ENCODE measurements at places on chromosomes 13 and 19.

- no peak overlapping the region for H3K27ac ChIP-seq
- H3K4me3 ChIP-seq, result no peak overlapping the region
- H3K27me3 ChIP-seq, result no peaks in the 10 kb centered on the region
Measured at GRCh38 chr13:74758188-74758587, 624.0 kb upstream of the KLF12 start.

GRCh38 chr13:113408562-113408961, 44.6 kb upstream of the GRTP1 start:
- H3K4me3 ChIP-seq, result no peak overlapping the region
- H3K27ac ChIP-seq, result no peak overlapping the region
- H3K36me3 ChIP-seq, result no peaks in the 10 kb centered on the region
- H3K4me1 ChIP-seq, result no peaks in the 10 kb centered on the region

DNA sequence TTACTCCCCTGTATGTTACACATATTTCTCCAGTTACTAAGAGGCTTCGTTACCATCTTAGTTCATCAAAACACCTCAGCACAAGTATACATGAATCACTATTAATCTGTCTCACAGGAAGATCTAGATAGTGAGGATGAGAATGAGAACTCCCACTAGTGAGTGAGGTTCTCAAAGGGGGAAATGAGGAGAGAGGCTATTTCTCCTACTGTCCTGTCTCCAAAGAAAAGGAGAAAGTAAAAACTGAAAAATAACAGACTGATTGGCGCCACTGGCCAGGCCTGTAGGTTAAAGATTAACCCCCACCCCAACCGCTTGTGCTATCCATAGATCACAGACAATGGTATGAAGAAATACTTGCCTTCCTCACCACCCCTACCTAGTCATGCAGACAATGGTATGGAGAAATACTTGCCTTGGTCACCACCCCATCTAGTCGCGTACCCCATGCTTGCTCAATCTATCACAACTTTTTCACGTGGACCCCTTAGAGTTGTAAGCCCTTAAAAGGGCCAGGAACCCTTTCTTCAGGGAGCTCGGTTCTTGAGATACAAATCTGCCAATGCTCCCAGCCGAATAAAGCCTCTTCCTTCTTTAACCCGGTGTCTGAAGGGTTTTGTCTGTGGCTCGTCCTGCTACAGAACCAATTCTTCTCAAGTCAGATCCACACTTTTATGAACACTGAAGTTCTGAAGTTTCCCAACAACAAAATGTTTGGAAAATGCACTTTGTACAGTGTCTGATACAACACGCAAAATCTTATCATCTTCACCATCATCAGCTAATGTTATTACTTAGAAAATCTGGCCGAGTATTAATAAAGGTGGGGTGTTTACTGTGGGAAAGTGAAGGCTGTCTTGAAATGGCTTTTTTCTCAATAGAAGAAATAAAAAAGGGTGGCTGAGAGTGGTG, 598.1 kb downstream of the UQCRFS1 start:
- H3K27ac ChIP-seq, result no peak overlapping the region
- no peak for DNase-seq
- no peaks in the 10 kb centered on the region for H3K36me3 ChIP-seq
- H3K4me1 ChIP-seq, result no peaks in the 10 kb centered on the region

DNA sequence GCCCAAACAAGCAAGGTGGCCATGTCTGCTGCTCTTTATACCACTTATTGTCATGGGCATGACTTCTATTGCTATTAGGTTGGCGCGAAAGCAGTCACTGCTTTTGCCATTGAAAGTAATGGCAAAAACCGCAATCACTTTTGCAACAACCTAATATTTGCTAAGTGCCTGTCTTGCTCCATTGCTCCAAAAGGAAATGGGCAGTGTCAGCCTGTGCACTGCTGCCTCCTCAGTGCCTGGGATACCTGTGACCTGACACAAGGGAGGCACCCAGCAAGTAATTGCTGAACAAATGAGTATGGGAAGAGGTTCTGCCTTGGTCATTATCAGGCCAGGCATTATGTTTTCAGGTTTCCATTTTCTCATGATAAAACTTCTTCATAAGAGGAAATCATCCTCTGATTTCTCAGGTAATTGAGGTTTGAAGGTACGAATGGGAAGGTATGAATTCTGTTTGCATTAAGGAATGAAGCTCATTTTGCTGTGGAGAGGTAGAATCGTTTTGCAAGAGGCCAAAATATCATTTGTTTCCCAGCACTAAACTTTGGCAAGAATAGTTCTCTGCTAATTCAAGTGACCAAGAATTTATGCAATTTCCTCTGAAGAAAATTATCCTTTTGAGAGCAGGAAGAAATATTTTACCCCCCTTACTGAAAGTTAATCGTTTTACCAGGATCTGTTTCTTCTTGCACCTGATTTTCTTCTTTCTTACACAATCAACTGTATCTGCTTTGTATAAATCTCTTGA, 128.4 kb upstream of the SPRY2 start:
- no peak overlapping the region for H3K4me3 ChIP-seq
- H3K27ac ChIP-seq, result peak overlapping the region; percentile 90
- no peaks in the 10 kb centered on the region for H3K36me3 ChIP-seq
- H3K4me1 ChIP-seq, result peaks cover 9% of the 10 kb centered on the region
- no peaks in the 10 kb centered on the region for H3K27me3 ChIP-seq

GRCh38 chr19:44748426-44749254, at the start of gene BCL3:
Gene BCL3 (plus strand): TSS chr19:44748708. CDS start chr19:44748791, 83 bp downstream.
- no peaks in the 10 kb centered on the region for H3K4me1 ChIP-seq
- DNase-seq, result peak; percentile 91
- H3K36me3 ChIP-seq, result no peaks in the 10 kb centered on the region
- H3K4me3 ChIP-seq, result peak within 1 kb of the TSS; percentile 90

GRCh38 chr13:24147570-24147963, 13.0 kb upstream of the SPATA13 start:
- DNase-seq, result no peak
- H3K4me1 ChIP-seq, result no peaks in the 10 kb centered on the region
- no peaks in the 10 kb centered on the region for H3K36me3 ChIP-seq
- no peak overlapping the region for H3K4me3 ChIP-seq
- no peak overlapping the region for H3K27ac ChIP-seq
- H3K27me3 ChIP-seq, result no peaks in the 10 kb centered on the region

GRCh38 chr19:7236153-7236552, 58.1 kb downstream of the INSR start:
- no peak for DNase-seq
- H3K4me3 ChIP-seq, result no peak overlapping the region
- no peaks in the 10 kb centered on the region for H3K36me3 ChIP-seq
- H3K4me1 ChIP-seq, result no peaks in the 10 kb centered on the region

GRCh38 chr13:25675060-25675459, 303.3 kb downstream of the ATP8A2 start:
- H3K4me3 ChIP-seq, result no peak overlapping the region
- H3K36me3 ChIP-seq, result no peaks in the 10 kb centered on the region
- no peaks in the 10 kb centered on the region for H3K4me1 ChIP-seq
- H3K27me3 ChIP-seq, result no peaks in the 10 kb centered on the region

DNA sequence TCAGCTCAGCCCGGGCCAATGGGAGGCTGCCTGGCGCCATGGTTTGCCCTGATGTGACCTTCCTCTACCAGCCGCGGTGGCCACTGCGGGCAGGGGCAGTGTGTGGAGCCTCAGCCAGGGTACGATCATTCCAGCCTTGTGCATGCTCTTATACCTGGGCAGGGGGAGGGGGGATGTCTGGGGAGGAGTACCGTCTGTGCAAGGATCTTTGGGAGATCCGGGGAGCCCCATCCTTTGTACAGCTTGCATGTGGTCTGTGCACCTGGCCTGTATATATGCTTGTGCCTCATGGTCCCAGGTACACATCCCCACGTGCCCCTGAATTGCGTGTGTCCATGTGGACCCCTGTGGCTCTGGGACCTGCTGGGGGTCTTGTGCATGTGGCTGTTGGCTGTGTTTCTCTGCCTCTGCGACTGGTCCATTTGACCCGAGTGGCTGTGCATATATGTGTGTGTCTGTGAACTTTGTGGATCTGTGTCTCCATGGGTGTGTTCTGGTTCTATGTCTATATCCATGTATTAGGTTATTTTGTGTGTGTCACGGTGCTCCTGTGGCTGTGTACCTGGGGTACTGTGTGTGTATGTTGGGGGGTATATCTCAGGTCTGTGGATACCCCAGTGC, 12.8 kb upstream of the NANOS3 start:
- no peak overlapping the region for H3K4me3 ChIP-seq
- peak overlapping the region; percentile 36 for H3K27ac ChIP-seq
- H3K27me3 ChIP-seq, result no peaks in the 10 kb centered on the region
- no peak for DNase-seq

DNA sequence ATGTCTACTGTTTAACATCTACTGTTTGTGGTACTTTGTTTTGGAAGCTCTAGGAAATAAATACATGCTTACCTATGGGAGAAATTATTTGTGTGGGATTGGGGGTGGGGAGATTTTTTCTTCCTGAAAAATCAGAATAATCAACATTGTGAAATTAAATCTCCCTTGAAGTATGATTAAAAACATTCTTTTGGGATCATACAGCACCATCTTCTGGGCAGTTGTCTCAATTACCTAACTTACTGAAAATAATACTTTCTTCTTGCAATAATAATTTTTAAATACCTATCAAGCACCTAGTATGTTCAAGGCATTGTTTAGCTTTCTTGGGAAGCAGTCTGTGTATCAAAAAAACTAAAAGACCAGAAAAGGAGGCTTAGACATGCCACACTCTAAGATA, 576.5 kb upstream of the ARGLU1 start:
- H3K27me3 ChIP-seq, result no peaks in the 10 kb centered on the region
- no peak overlapping the region for H3K27ac ChIP-seq
- H3K4me3 ChIP-seq, result no peak overlapping the region
- no peak for DNase-seq

DNA sequence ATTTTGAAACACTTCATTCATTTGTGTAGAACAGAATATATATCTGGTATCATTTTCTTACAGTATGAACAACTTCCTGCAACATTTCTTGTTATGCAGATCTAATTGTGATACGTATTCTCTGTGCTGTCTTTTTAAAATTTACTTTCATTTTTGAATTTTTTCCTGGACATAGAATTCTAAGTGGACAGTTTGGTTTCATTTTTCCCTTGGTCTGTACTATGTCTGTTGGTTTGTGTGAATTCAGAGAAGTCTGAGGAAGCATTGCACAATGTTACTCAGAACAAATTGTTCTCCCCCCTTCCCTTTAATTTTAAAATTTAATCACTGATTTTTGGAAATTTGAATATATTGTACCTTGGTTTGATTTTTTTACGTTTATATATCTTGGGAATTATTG, 352.5 kb upstream of the PCDH20 start:
- H3K27me3 ChIP-seq, result no peaks in the 10 kb centered on the region
- H3K27ac ChIP-seq, result no peak overlapping the region
- H3K4me1 ChIP-seq, result no peaks in the 10 kb centered on the region
- H3K4me3 ChIP-seq, result no peak overlapping the region
- no peak for DNase-seq
- no peaks in the 10 kb centered on the region for H3K36me3 ChIP-seq

- H3K27me3 ChIP-seq, result no peaks in the 10 kb centered on the region
- H3K4me1 ChIP-seq, result no peaks in the 10 kb centered on the region
- no peak overlapping the region for H3K4me3 ChIP-seq
Measured at GRCh38 chr19:29492769-29493168, 33.0 kb upstream of the VSTM2B start.

DNA sequence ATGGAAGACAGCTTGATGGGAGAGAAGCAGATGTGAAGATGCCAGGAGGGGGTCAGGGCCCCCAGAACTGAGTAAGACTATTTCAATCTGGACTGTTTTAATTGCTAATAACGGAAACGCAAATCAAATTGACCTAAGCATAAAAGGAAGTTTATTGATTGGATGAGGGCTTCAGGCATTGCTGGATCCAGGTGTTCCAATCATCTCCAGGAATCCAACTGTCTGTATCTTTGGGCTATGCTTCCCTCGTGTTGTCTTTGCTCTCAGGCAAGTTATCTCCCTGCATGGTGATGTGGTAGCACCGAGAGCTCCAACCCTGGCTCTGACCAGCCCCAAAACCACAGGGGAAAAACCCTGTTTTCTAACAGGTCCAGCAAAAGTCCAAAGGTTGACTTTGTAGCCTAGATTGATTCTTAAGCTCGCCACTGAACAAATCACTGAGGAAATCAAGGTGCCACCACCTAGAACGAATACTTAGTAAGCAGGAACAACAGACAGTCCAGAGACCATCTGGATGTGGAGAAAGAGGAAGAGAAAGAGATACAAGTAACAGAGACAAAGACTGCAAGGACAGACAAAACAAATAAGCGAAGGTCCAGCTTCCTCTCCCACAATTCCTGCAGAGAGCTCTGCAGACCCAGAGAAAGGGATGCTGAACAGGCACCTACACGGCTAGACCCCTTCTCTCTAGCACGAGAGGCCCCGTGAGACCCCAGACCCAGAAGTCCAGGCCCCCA, 1.2 kb upstream of the C19orf81 start:
- no peaks in the 10 kb centered on the region for H3K36me3 ChIP-seq
- no peak for DNase-seq
- no peaks in the 10 kb centered on the region for H3K27me3 ChIP-seq
- H3K4me3 ChIP-seq, result no peak overlapping the region

GRCh38 chr13:80168089-80168850, 172.7 kb downstream of the SPRY2 start:
- H3K36me3 ChIP-seq, result no peaks in the 10 kb centered on the region
- no peak for DNase-seq
- H3K27me3 ChIP-seq, result no peaks in the 10 kb centered on the region
- no peak overlapping the region for H3K27ac ChIP-seq

DNA sequence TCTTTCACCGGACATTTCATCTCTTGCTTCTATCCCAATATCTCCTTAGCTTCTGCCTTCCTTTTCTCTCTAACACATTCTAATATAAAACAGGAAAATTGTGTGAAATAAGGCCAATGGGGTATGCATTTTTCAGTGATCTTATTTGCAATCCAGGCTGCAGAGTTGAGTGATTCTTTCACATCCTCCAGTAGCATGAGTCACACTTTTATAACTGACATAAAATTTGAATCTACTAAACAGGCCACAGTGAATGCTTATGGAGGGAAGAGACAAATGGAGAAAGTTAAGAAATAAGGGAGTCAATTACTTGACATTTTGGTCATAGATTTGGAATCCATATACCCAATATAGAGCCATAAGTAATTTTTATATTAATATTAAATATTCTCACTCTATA, 1037.0 kb upstream of the SPRY2 start:
- no peaks in the 10 kb centered on the region for H3K27me3 ChIP-seq
- no peaks in the 10 kb centered on the region for H3K36me3 ChIP-seq
- no peak overlapping the region for H3K27ac ChIP-seq
- H3K4me3 ChIP-seq, result no peak overlapping the region

GRCh38 chr19:35913589-35913988, 5.5 kb upstream of the TYROBP start:
- no peaks in the 10 kb centered on the region for H3K27me3 ChIP-seq
- no peak overlapping the region for H3K27ac ChIP-seq
- H3K4me3 ChIP-seq, result no peak overlapping the region
- no peaks in the 10 kb centered on the region for H3K4me1 ChIP-seq
- DNase-seq, result no peak

- no peaks in the 10 kb centered on the region for H3K4me1 ChIP-seq
- no peaks in the 10 kb centered on the region for H3K36me3 ChIP-seq
- H3K4me3 ChIP-seq, result no peak overlapping the region
- no peak for DNase-seq
Measured at GRCh38 chr19:39969681-39970424, 1.1 kb upstream of the PSMC4 start.
